ENCODE measurements at places on chromosomes 2 and 18. TPM values are rescaled to one million over a fixed set of nuclear protein-coding genes. Genes with fewer than 3 reads are reported as not detected.

ST8SIA3 gene
- total RNA-seq, result not detected

TOGARAM2 gene
- 0.52 TPM for total RNA-seq

ELOA2 gene
- not detected for total RNA-seq

VAPA gene
- 172 TPM for total RNA-seq

BBS5 gene
- total RNA-seq, result 7.8 TPM

MTLN gene
- total RNA-seq, result 41.8 TPM

CCBE1 gene
- 3.0 TPM for total RNA-seq

POTEC gene
- total RNA-seq, result not detected

SCG2 gene
- 0.90 TPM for total RNA-seq

MDH1B gene
- total RNA-seq, result 1.8 TPM

TTR gene
- not detected for total RNA-seq

- DNase-seq, result no peak
These were observed 39.5 kb downstream of the TGOLN2 start for GRCh38 chr2:85288244-85288725.

DNA sequence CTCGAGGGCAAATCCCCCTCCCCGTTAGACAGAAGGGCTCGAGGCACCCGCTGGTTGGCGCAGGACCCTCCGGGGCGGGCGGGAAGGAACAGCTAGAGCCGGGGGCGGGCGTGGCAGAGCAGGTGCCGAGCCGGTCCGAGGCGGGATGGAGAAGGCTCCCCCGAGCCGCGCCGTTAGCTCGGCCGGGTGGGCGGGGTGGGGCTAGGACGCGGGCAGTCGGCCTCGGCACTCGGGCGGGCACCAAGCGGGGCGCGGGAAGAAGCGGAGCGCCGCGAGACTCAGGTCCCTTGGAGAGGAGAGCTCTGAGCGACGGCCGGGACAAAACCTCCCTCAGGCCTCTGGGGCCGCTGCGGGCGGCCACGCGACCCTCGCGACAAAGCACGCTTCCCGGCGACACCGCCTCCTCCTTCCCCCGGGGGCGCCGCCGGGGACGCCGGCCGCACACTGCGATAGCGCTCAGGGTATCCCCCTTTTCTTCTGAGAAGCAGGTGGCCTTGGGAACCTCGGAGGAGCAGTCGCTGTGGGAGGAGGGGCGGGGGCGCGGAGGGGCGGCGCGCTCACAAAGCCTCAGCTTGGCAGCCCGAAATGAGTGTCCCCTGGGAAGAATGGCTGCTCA, 721 bp downstream of the FHOD3 start:
- no peak for DNase-seq

DNA sequence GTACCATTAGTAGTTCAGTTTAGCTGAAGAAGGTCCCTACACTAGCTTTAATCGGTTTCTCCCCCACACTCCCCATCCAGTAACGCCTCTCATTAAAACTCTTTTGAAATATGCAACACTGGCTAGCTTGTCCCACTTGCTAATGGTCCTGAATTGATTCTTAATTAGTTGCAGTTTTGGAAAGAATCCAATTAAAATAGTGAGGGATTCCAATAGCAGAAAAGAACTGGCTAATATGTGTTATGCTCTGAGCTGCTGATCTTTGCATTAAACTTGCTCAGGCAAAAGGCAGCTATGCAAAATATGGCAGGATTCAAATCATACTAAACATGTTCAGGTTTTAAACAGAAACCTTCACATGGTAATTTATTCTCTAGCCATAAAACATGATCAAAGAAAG, 252.5 kb upstream of the HNRNPA3 start:
- DNase-seq, result no peak

GRCh38 chr2:17309741-17310339, 208.4 kb downstream of the RAD51AP2 start:
- DNase-seq, result no peak

- DNase-seq, result no peak
These were observed 304.9 kb downstream of the STK39 start for GRCh38 chr2:167942366-167943081.

- DNase-seq, result no peak
These were observed 94.7 kb upstream of the FAM136A start for GRCh38 chr2:70396612-70397011.

DNA sequence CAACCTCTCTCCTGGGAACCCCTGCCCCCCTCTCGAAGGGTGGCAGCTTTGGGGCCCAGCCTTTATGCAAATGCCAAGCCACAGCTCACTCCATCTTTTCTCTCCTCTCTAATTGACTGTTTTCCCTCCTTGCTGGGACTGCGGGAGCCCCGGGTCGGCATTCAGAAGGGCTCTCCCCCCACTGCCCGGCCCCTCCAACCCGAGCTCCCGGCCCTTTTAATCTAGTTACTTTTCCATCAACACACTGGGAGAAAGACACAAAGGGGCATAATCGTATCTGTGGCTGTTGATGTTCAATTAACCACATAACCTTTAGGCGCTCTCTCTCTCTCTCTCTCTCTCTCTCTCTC, 95.4 kb downstream of the INHBB start:
- DNase-seq, result no peak

- no peak for DNase-seq
These were observed 111.4 kb downstream of the SPP2 start for GRCh38 chr2:234161932-234162331.

GRCh38 chr2:64574871-64575270, 50.7 kb downstream of the AFTPH start:
- DNase-seq, result no peak

DNA sequence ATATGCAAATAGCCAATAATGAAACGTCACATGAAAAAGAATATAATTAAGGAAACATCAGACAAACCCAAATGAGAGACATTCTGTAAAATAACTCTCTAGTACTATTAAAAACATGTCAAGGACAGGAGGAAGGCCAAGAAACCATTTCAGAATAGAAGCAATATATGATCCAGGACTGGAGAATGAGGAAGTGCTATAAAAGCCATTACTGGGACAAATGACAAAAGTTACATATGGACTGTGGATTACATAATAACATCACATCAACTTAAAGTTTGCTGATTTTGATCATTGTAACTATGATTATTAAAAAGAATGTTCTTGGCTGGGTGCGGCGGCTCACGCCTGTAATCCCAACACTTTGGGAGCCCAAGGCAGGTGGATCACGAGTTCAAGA, 81.3 kb downstream of the CRACDL start:
- no peak for DNase-seq

DNA sequence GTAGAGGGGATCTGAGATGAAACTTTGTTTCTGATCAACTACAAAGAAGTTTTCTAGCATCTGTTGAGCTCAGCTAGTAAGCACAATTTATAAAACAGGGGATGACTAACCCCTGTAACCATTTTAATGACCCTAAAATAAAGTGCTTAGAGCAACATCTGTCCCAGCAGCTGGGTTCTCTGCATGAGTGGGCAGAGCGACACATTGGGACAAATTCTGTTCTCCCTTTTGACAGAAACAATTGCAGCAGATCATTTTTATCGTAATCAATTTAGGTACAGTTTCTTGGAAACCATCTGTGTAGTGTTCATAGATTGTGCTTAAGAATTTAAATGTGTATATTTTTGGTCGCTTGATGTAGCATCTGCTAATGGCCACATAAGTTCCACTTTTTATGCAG, 678.0 kb downstream of the RNF144A start:
- DNase-seq, result no peak

GRCh38 chr2:176461098-176461808, 192.0 kb downstream of the MTX2 start:
- no peak for DNase-seq

- no peak for DNase-seq
These were observed 234.0 kb downstream of the ZNF407 start for GRCh38 chr18:74831571-74832250.

- no peak for DNase-seq
These were observed 466.8 kb upstream of the MEX3C start for GRCh38 chr18:51664236-51664635.

DNA sequence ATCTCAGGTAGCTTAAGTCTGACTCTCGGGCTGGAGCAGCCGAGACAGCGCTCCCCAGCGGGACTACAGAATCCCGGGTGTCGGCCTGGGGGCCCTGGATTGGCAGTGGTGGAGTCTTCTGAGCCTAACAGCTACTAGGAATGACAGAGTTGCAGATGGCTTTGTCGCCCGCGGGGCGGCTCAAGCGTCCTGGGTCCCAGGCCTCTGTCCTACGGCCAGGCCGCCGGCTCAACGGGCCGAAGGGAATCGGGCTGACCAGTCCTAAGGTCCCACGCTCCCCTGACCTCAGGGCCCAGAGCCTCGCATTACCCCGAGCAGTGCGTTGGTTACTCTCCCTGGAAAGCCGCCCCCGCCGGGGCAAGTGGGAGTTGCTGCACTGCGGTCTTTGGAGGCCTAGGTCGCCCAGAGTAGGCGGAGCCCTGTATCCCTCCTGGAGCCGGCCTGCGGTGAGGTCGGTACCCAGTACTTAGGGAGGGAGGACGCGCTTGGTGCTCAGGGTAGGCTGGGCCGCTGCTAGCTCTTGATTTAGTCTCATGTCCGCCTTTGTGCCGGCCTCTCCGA, 8.8 kb downstream of the SIX2 start:
- DNase-seq, result no peak

GRCh38 chr2:113278742-113279139, at the start of gene PAX8:
Gene PAX8 (minus strand): TSS chr2:113278921. CDS start chr2:113278394, 527 bp downstream.
- peak; percentile 68 for DNase-seq

DNA sequence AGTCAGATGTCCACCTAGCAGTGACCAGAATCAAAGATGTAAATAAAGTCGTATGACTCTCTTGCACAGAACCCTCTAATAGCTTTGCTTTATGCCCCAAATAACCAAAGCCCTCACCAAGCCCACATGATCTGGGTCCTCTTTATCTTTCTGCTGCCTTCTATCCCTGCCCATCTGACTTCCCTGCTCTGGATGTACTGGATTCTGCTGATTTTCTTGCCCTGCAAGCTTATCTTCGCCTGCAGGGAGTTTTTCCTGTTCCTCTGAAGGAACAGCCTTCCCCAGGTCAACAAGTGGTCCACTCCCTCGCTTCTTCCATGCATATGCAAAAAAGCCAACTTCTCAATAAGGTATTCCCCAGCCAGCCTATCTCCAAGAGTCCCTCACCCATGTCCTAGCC, 18.7 kb downstream of the IL36B start:
- no peak for DNase-seq

DNA sequence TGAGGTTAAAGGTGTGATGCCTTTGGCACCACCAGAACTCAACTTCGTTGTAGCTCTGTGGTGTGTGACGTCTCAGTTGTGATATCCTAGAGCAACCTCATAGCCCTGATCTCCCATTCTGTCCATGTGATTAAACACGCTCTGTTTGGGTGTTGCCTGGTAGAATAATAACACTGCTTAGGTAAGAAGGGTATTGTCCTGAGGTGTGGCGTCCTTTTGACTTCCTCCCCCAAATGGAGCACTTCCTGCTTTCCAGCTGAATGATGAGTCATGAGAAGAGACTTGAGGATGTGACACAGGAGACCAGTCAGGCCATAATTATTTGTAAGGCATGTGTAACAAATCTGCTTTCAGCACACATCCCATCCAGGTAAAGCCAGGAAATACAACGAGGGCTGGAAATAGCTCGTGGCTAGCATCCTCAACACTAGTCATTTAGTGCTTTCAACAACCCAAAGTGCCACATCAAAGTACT, 100.7 kb downstream of the RAPGEF4 start:
- no peak for DNase-seq

DNA sequence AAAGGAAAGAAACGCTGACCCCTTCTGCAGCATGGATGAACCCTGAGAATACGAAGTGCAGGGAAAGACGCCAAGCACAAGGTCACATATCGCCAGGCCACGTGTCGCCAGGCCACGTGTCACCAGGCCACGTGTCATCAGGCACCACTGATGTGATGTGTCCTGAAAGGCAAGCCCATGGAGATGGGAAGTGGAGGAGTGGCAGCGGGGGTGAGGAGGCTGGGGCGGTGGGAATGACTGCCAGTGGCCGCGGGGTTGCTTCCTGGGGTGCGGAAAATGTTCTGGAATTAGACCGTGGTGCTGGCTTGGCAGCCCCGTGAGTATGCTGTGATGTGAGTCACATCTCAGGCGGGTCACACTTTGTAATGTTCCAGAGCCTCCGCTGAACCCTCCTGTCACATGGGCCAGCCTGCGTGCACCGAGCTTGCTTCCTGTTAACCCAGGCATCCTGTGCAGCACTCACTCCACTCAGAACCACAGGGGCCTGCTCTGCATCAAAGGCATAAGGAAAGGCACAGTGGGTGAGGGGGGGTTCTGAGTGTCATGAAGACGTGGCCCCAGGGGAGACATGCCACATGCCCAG, 39.0 kb downstream of the SLC66A2 start:
- peak; percentile 85 for DNase-seq

DNA sequence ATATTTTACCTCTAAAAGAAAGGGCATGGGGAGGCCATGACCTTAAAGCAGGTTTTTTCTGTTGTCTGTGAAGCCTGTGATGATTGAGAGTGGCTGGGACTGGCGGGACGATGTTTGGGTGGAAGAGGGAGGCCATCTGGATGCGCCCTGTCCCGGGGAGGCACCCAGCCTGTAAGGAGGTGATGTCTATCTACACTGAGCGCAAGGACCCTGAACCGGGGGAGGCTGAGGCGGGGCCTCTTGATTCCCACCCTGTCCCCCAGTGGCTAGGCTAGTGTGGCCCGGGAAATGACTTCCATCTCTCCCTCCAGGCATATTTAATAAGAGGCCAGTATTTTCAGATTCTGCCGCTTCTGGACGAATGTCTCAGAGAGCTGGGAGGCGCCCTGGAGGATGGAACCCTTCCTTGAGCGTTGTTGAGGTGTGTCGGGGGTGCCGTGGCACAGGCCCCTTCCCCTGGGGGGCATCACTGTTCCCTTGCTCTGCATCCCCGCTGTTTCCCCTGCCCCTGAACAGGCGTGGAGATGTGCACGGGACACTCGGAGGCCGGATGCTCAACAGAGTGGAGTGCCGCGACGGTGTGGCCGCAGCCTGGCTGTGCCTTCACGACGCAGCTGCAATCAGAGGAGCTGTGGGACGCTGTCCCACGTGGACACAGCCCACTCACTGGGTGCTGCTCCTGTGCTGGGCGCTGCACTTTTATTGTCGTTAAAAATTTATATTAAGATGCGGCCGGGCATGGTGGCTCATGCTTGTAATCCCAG, 185.4 kb downstream of the LDLRAD4 start:
- DNase-seq, result no peak

DNA sequence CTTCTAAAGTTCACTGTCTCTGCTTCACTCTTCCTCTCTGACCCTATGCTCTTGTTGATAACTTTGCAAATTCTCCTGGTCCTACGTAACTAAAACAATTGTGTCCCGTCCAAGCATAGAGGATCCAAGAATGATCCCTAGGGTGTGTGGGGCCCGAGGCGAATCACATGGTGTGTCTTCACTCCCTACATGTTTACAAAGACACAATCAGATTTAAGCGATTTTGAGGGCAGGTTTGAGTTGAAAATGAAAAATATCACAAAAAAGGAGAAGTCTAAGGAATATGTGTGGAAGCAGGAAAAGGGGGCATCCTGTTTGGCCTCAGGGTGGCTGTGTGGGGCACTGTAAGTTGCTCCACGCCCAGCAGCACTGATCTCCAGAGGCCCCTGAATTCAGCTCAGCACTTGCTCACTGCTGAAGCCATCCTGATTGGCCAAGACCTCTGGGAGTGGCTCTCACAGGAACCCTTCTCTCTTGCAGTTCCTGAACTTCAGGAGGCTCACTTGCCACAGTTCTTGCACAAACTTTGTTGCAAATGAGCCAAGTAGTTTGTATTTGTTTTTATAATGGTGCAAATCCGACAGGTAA, 363.6 kb downstream of the ZNF521 start:
- no peak for DNase-seq

All from posterior vena cava (tissue), 2 donors.